ENCODE measurements at places on chromosomes 1 and 21.

DNA sequence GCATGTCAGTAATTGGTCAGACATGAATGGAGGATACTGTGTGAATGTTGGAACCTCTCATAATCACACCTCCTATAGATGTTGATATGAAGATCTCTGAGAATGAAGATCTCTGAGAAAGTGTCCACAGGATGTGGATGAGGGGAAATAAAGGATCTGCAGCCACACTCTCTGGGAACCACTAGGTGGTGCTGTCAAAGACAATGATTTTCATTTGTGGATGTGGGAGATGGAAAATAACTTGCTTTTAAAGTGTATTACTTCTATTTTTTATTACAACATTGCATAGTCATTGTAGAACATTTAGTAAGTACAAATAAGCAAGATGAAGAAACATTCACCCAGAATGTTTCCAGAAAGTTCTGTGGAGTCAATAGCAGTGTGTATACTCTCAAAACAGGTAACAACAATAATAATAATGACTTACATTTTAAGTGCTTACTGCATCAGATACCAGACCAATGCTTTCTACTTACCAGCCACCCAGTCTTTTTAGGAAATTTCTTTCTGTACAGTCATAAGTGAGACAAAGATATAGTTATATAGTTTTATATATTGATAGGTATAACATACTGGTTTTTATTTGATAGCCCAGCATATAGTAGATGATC, 128.2 kb downstream of the ATG4C start:
- DNase-seq, result no peak

GRCh38 chr1:85240174-85240601, 19.3 kb downstream of the C1orf52 start:
- no peak for DNase-seq

DNA sequence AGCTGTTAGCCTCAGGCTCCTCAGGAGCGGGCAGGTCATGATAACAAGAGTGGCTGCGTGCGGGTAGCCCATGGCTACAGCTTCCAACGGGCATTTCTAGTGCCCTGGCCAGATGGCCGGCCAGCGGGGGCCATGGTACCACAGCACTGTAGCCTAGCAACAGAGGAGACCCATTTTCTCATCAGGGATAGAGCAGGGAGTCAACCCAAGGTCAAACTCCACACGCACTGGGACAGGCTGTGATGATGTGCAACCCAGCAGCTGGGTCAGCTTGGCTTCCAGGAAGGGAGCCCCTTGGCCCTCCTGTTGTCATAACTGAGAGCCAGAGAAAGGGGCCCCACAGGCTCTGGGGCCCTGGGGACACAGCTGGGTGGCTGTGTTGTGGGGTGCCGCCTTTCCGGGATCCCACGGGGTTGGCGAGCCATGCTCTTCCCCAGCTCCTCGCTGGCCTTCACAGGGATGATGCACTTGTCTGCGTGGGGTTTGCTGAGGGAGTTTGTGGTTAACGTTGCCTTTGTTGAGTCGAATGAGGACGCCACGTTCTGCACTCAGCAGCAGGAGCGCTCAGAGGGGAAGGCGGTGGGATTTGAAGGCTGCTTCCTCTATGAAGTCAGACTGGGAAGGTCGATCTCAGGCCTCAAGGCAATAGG, 46.3 kb downstream of the COL18A1 start:
- no peak for DNase-seq

DNA sequence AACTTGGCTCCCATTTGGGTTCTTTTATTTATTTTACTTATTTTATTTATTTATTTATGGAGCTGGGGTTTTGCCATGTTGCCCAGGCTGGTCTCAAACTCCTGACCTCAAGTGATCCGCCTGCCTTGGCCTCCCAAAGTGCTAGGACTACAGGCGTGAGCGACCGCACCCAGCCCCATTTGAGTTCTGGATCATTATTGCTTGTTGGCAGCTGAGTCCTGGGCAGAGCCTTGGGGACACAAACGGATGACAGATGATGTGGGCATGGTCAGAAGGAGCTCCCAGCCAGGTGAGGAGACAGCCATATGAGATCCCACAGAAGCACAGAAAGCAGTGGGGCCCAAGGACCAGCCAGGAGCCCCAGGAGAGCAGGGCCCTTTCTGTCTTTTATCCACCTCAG, 254.0 kb downstream of the MATN1 start:
- no peak for DNase-seq

DNA sequence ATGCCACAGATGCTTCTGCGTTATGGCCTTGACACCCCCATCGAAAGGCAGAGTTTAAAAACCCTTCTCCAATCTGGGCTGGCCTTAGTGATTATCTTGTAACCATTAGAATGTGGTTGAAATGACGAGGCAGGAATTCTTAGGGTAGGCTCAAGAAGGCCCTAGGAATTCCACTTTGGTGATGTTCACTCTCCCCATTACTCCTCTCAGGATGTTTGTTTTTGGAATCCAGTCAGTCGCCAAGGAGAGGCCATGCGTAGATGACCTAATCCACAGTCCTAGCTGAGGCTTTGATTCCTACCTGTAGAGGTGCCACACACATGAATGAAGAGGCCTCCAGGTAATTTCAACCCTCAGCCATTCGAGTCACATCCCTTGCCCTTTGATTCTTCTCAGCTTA, 318.2 kb downstream of the NEGR1 start:
- no peak for DNase-seq

GRCh38 chr1:14625996-14626395, 27.5 kb downstream of the KAZN start:
- no peak for DNase-seq

DNA sequence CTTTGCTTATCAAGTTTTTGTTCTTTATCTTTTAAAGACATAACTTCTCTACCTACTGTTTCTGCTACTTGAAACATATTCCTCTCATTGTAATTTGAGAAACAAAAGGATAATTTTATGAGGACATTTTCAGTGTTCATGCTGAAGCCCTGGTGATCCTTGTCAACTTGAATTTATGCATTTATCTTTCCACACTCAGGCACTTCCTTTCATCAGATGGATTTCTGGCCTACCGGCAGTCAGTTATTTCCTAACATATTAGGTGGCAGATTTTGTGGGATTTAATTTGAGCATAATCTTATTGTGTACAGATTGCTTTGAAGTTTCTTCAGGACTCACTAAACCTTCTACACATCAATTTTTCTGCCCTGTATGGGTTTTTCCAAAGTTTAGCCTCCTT, 75.0 kb downstream of the RGL1 start:
- DNase-seq, result no peak

- no peak for DNase-seq
These were observed 48.3 kb downstream of the SEC16B start for GRCh38 chr1:177921590-177921989.

DNA sequence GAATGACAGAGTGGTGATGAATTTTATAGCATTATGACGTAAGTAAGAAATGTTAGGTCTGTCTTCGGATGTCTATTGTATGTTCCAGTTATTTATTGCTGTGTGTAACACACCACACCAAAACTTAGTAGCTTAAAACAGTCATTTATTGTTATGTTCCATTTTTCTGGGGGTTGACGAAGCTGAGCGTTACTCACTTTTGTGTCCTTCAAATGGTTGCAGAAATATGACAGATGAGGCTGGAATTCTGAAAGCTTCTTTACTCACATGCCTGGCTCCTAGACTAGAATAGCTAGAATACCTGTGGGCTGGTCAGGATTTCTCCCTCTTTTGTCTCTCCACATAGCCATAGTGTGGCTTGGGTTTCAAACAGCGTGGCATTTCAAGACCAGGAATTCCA, 62.1 kb upstream of the S1PR1 start:
- DNase-seq, result no peak

DNA sequence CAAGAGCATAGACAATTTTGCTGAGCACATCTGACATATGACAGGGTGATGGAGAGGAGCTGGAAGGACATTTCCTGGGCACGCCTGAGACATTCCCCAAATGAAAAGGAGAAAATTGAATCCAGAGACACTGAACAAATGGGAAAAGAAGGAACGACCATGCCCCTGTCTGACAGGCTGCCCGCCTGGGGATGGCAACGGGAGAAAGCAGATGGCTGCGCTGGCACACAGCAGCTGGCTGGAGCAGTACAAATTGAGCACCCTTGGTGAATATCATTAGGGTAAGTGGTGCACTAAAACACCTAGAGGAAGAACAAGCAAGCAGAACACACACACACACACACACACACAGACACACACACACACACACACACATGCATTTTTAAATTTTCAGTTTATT, 174.3 kb upstream of the DUSP10 start:
- DNase-seq, result no peak

DNA sequence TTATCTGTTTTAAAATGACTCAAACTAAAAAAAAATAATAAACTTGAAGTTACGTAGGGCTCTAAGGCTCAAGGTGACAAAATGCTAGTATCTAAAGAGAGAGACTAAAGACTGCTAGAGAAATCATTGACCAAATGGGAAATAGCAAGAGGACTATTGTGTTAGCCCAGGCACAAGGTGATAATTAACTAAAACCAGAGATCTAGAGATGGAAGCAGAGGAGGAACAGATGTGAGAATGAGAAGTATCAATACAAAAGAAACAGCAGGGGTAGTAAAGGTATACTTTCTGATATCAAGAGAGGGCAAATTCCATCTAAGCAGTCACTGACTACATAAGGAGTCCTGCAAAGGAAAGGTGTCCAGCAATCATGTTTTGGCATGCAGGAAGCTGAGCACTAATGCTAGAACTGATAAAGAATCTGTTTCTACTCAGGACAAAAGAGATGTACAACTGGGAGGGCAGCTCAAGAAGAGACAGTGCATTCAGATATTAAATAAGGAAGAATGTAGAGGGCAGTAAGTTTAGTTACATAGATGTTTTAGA, 100.2 kb upstream of the GNG4 start:
- DNase-seq, result no peak

GRCh38 chr1:62720946-62721554, 32.9 kb upstream of the DOCK7 start:
- DNase-seq, result no peak

DNA sequence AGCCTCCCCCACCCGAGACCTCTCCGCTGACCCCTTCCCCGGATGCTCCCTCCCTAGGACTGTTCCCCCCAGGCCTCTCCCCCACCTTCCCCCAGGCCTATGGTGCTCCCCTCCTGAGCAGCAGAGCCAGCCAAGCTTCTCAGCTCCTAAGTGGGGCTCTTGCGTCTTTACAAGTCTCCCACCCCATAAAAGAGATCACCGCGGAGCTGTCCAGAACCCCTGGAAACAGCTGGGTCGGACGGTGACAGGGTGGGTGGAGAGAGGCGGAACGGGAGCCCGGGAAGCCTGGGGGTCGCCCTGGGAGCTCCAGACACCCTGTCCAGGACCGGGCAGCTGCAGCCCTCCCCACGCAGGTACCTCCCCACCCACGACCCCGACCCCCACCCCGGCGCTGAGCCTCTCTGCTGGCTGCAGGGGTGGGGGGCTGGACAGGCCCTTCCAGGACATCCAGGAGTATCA, 61.2 kb downstream of the WNT9A start:
- no peak for DNase-seq

DNA sequence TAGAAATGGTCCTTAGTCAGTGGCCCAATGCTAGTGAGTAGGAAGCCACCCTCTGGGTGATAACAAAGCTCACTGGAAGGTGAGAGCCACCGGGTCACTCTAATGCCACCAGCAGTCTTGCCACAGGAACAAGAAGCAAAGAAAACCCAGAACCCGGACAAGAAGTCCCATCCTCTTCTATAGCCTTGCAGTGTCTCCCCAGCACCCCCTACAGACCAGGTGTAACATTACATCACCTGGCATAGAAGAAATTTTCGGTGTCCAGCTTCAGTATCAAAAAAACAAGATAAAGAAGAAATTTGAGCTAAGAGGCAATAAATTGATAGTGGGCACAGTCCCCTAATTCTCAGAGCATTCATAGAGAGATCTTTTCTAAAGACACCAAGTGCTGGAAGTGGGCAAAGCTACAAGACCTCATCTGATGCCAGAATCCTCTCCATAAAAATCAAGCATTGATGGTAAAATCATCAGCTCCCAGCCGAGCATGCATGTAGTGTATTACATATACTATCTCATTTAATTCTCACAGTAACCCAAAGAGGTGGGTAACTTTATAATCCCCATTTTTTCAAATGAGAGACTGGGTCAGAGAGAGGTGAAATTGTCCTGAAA, 491.0 kb downstream of the MATN1 start:
- no peak for DNase-seq

DNA sequence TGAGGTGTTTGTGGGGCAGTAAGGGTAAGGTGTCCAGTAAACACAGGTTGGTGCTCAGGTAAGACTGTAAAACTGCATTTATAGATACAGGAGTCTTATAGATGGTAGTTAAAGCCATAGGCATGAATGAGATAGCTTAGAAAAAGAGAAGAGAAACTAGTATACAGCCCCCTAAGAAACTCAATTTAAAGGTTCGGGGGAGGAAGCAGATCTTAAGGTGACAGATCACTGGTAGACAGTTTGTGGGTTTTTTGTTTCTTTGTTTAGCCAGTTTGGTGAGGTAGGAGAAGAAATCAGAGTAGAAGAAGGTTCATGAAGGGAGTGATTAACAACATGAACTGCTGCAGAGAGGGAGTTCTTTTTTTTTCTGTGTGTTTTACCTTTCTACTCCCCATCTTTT, 6.1 kb upstream of the AGO3 start:
- DNase-seq, result no peak

DNA sequence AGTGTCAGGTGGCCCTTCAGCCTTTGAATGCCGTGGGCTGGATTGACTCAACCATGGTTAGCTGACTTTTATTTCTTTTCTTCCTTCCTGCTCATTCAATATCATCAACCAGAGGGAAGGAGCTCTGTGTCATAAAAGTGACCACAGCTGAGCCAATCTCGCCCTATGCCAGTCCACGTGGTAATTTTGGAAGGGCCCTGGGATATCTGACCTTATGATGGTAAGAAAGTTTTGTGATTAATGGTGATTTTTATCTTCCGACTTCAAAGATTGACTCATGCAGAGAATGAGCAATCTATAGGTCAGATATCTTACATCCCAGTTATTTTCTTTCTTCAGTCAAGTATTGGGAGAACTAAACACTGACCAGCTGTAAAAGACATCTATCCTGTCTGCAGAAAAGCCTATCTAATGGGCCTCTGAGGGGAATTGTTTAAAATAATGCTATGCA, 170.3 kb downstream of the ZC3H11B start:
- no peak for DNase-seq

- no peak for DNase-seq
These were observed 19.8 kb downstream of the MIIP start for GRCh38 chr1:12039164-12039525.

DNA sequence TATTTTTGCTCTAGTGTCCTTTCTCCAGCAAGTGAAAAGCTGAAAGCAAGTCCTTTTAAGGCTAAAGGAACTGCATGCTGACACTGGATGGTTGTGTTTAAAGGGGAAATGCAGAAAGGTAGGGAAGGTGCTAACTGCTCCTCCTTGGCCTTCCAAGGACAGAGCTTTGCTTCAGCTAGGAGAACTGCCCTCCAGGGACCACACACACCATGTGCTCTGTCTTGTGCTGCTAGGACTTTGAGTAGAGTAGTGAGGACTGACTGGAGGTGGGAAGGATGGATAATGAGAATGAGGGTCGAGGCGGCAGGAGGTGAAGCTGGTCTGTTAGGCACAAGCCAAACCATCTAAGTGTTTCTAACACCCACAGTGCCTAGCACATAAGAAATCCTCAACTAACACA, 77.9 kb downstream of the WDR3 start:
- no peak for DNase-seq

- DNase-seq, result no peak
These were observed 138.5 kb downstream of the CLIC6 start for GRCh38 chr21:34807146-34807880.

GRCh38 chr1:177017287-177017852, 147.1 kb downstream of the ASTN1 start:
- no peak for DNase-seq

GRCh38 chr1:167109125-167109524, 15.2 kb downstream of the STYXL2 start:
- no peak for DNase-seq

All from NCI-H2227 treated with DMSO at 0.1 percent for 48 hours (cell line).